ENCODE measurements at places on chromosomes 13 and 19.

- no peak for DNase-seq
Observed at GRCh38 chr13:98976338-98976737, 1.5 kb downstream of the DOCK9 start.

GRCh38 chr13:47420020-47420419 lies 523.2 kb upstream of the HTR2A start:
- DNase-seq: no peak

DNA sequence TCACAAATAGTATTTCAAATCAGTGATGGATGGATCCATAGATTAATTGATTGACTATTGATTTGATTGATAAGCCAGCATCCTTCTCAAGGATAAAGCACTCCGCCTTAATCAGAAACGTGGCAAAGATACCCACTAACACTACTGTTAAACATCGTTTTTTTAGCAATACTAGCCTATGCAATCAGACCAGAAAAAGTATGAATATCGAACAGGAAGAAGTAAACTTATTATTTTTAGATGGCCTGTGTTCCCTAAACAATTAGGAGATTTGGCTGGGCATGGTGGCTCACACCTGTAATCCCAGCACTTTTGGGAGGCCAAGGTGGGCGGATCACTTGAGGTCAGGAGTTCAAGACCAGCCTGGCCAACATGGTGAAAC lies 49.5 kb downstream of the MYH14 start:
- DNase-seq: no peak

DNA sequence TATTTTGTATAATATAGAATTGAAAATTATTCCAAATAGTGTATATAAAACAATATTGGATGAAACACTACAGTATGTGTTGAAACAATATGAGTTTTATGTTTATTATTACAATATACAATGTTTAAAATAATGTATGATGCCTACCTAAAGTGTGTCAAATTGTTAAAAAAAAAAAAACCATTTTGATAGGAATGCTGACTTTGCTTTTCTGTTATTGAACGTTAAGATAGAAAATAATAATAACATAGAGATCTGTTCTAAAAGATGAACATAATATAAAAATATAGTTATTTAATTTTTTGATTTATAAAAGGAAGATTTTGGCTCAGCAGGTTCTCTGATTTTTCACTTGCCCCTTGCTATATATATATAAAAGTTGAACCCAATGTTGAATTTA lies 474.6 kb upstream of the ATXN8OS start:
- DNase-seq: no peak

DNA sequence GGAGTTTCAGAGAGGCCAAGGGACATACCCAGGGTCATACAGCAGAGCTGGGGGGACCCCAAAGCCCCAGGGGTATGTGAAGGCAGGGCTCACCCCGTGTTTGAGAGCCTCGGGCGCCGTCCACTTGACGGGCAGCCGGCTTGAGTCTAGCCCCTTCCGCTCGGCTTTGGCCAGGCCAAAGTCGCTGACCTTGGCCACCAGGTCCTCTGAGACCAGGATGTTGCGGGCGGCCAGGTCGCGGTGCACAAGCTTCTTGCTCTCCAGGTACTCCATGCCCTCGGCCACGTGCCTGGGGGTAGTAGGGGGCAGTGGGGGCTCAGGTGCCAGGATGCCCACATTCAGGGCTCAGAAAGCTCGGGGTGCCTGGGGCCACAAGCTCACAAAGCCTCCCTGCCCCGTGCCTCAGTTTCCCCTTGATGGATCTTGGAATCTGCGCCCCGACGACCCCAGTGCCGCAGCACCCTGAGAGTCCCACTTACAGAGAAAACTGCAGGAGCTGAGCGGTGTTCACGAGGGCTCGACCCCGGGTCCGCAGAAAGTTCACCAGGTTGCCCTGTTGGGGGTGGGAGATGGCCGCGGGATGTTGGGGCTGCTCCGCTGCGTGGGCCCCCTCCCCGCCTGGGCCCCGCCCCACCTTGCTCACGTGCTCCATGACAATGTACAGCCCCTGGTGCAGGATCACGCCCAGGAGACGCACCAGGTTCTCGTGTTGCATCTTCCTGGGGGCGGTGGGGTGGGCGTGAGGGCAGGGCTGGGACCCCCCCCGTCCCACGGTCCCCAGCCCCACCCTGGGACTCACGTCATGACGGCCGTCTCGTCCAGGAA lies 7.1 kb downstream of the MATK start:
- no peak for DNase-seq

- no peak for DNase-seq
Observed at GRCh38 chr13:60410299-60410698, 13.3 kb downstream of the TDRD3 start.

GRCh38 chr19:10712045-10712444 lies 5.8 kb upstream of the DNM2 start:
- DNase-seq: no peak

DNA sequence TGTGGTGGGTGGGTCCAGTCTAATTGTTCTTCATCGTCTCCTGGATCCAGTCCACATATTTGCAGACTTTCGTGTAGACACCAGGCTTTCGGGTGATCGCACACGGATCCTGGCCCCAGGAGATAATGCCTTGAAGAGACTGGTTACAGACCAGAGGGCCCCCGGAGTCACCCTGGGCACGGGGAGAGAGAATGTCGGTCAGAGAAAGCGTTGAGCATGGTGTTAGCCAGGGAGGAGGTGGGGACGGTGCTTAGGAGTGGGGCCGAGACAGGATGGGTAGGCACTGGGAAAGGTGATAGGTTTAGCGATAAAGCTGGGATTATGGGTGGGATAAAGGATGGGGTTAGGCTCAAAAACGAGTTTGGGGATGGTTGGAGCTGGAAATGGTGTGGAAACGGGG lies 3.0 kb upstream of the KLK10 start:
- DNase-seq: no peak

DNA sequence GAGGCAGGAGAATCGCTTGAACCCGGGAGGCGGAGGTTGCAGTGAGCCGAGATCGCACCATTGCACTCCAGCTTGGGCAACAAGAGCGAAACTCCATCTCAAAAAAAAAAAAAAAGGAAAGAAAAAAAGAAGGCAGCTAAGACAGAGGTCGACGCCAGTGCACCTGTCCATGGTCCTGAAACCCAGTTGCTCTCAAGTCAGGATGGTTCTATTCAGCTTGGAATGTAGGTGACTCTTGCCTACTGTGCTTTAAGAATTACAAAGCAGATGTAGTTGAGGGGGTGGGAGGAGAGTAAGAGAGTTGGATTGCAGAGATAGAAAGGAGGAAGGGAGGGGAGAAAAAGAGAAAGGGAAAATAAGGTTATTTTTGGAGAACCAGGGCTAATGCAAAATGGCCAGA lies 18.7 kb downstream of the CACNG7 start:
- peak; percentile 50 for DNase-seq

DNA sequence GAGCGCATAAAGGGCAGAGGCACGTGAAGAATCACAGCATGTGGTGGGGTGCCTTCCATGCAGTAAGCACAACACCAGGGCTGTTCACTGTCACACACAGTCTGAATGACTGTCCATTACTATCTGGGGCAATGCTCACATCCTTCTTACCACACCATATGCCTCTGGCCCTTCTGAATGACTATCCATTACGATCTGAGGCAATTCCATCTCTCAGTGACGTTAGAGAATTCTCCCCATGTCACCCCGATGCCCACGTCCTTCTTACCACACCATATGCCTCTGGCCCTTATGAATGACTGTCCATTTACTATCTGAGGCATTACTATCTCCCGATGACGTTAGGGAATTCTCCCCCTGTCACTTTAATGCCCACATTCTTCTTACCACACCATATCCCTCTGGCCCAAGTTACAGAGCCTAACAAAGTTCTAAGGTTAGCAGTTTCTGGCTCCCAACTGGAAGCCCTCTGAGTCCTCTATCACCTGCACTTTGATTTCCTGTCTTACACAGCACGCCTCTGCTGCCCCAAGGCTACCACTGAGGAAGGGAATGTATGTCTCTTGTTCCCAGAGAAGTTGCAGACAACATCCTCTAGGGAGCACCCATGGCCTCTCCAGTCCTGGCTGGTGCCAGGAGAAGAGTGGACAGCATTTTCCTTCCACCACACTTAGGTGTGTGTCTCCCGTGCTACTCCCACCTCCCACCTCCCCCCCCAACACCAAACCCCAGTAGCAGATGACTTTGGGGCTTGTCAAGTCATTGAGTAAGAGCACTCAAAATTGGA lies 154.8 kb downstream of the COG6 start:
- DNase-seq: no peak

- DNase-seq: no peak
Observed at GRCh38 chr13:71727662-71728061, 139.3 kb downstream of the DACH1 start.

DNA sequence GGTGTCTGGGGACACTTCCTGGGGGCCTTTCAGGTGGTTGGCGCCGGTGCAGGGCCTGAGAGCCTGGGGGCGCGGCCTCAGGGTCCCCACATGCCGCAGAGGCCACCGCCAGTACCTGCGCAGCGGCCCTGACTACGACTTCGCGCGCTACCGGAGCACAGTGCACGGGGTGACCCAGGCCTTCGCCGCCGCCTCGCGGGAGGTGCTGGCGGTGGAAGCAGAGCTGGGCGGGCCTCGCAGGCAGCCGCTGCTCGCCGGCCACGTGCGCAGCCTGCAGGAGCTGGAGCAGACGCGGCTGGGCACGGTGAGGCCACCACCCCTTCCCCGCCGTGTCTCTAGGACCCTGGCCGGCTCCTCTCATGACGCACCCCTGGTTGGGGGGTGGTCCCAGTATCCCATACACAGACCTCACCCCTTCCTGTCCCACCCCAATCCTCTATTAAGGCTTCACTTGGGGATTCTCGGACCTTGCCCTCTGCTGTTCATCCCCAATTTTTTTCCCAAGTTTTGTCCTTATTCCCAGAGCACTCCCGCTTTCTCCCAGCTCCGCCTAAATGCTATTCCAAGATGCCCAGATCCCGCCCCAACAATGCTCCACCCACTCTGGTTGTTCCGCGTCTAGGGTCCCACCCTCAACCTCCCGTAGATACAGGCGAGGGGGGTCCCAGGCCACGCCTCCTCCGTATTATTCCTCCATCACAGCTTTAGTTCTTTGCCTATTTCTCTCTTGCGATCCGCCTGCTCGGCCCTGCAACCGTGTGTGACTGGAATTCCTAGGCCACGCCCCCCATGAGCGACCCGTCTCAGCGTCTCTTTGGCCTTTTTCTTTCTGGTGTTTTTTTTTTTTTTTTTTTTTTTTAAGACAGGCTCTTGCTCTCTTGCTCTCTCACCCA lies 1.0 kb downstream of the REX1BD start:
- DNase-seq: no peak

DNA sequence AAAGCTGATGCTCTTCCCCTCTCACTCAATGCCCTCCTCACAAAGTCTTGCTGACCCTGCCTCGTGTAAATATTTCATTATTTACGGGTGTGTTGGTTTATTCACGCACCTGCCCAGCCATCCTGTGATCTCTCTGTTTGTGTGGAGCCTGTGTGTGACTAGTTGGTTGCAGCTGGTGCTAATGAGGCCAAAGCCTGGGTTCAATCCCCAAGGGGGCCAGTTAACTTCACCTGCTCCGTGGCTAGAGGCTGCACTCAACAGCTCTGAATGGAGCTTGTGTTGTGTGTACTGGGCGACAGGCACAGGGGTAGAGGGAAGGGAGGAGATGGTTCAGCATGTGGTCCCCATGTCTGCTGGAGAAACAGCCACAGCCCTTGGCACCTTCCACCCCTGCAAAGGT lies 109.5 kb downstream of the DNAJC15 start:
- DNase-seq: no peak

- DNase-seq: no peak
Observed at GRCh38 chr13:113351514-113352026, 12.4 kb downstream of the GRTP1 start.

DNA sequence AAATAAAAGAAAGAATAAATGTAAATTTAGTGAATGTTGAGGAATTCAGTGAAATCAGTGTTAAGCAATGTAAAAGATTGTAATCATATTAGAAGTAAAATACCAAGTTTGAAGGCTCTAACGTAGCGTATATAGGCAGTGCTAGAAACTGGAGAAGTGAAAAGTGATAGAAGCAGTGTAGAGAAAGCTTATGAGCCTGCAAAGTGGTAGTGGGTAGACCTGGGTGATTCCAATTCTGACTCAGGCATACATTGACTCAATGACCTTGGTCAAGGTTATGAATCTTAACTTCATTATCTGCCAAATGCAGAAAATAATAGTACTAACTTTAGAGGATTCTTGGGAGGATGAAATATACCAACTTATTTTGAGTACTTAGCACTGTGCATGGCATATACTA lies 4.1 kb downstream of the SLC10A2 start:
- DNase-seq: no peak

Data from left renal pelvis (tissue), 4 donors.